ENCODE measurements at places on chromosomes 13 and 19.

- peak; percentile 3 for DNase-seq
Measured at GRCh38 chr19:44303976-44304568, 753 bp downstream of the ZNF235 start.

- DNase-seq: no peak
Measured at GRCh38 chr13:70390968-70391367, 282.7 kb upstream of the KLHL1 start.

DNA sequence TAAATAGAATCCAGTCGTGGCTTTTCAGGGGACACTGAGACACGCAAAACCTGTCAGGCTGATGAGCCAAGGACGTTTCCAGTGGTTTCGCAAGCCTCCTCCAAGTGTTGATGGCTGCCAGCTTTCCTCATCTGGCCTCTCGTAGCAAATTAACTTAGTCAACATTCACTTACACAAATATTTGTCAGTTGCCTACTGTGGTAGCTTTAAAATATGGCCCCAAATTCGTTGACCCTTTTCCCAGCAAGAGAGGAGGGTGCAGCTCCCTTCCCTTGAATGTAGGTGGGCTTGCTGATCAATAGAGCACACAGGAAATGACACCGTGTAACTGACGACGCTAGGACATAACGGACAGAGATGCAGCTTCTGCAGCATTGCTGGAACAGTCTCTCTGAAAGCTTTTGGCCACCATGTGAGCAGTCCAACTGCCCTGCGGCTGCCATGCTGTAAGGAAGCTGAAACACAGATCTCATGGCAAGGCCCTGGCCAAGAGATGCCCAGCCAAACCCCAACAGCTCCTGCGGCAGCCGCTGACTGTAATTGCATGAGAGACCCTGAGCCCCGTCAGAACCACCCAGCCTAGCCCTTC lies 5.5 kb upstream of the RANBP3 start:
- peak; percentile 25 for DNase-seq

DNA sequence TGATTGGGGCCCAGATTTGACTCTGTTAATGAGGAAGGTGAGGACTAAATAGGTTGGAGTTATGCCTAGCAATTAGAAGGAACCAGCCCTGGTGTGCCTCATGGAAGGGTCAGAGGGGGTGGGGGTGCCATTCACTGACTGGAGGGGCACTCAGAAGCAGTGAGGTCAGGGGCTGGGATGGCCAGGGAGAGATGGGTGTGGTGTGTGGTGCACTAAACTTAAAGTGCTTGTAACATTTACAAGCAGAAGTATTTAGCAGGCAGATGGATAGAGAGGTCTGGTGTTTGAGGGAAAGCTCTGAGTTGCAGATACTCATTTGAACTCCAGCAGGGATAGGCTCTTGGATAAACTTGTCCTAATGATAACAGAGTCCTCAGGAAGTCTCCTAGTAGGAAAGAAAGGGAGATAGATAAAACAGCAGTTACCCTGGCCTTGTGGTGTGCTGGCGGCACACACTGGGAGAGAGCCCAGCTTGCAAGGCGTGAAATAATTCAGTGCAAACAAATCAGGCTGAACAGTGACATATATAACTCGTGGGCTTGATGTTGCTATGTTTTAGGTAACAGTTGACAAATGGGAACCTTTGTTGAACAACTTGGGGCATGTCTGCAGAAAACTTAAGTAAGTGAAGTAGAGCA lies 20.0 kb upstream of the UPF3A start:
- no peak for DNase-seq

DNA sequence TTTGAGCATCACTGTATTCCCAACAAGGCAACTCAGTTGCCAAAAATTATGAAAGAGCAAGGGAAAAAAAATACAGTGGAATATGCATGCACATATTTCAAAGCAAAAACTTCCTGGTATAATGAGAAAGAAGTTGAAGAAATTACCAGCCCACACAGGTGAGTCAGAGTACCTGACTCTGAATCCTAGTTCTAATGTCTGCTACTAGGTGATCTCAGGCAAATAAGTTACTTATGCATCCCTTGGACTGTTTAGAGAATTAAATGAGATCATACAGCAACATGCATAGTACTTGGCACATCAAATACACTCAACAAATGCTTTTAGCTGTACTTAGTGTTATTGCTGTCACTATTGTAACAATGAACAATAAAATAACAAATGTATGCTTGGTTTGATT lies 144.9 kb downstream of the MIPEP start:
- DNase-seq: no peak

DNA sequence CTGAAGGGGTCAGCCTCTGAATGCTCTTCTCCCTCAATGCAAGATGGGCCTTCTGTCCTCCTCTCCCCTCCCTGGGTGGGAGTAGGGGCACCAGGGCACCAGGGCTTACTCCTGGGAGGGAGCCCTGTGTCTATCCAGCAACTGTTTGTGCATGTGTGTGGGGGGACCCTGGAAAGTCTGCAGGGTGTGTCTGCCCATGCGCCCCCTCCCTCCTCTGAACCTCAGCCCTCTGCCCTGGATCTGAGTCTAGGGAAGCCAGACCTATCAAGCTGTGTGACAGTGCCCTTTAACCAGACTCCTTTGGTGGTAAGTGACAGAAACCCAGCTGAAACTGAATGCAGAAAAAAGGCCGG lies 213.3 kb upstream of the ZNF536 start:
- no peak for DNase-seq

DNA sequence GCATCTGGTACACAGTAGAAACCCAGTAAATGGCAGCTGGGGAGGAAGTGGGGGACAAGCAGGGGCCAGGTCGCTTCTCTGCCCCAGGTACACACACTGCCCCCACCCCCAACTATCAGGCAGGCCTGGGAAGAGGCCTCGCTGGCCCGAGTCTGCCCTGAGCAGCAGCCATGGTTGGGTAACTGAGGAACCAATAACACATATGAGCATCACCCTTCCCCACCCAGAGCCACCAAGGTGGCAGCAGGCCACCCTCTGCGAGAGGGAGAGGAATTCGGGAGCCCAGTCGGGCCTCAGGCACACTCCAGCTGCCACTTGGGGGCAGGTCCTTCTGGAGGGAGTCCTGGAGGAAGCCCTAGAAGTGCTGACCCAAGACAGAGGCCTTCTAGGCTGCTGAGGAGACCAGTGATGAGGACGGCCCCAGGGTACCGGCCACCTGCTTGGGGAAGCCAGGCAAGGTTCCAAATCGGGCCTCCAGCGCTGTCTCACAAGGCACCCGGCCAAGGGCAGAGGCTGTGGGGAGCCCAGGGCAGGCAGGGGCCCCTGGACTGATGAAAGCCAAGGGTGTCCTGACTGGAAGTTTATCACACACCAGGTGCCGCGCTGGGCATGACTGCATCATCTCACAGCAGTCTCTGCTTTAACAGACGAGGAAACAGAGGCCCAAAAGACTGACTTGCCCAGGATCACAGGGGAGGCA lies 14.0 kb upstream of the KPTN start:
- DNase-seq: no peak

- DNase-seq: peak; percentile 81
Measured at GRCh38 chr19:55086730-55087541, 11.3 kb downstream of the EPS8L1 start.

- DNase-seq: peak; percentile 84
Measured at GRCh38 chr19:3142292-3142670, 6.4 kb downstream of the GNA15 start.

DNA sequence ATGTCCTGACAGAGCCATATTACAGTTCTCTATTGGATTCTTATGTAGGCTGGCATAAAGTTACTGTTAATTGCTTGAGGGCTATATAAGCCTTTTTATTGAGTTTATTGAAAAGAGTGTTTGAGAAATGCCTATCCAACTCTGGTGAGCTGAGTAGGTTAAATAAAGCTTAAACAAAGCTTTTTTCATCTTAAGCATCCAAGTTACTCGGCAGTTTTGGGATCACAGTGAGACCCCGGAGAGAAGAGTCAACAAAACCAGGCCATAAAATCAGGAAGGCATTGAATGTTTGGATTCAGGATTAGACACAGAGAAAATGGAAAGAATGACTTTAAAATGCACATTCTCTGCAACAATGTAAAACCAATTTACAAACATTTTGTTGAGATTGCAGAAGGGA lies 588.5 kb downstream of the DACH1 start:
- DNase-seq: no peak

- peak; percentile 63 for DNase-seq
Measured at GRCh38 chr19:47427241-47428176, 8.2 kb upstream of the MEIS3 start.

- no peak for DNase-seq
Measured at GRCh38 chr19:38125238-38125637, 98.8 kb downstream of the DPF1 start.

DNA sequence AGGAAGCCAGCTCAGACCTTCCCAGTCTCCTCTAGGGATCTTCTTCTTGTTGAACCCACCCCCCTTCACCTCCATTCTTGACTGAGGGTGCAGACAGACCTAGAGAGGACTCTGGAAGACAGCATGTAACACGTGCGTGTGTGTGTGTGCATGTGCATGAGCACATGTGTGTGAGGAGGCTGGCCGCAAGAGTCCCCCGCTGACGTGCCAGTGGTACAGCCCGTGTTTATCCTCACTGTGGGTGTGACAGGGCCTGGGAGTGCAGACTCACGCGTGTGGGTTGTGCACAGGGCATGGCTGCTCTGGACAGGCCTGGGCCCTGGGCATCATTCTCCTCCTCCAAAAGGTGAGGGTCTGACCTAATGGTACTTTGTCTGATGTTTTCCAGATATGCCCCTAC lies 26.3 kb downstream of the LYL1 start:
- DNase-seq: no peak

DNA sequence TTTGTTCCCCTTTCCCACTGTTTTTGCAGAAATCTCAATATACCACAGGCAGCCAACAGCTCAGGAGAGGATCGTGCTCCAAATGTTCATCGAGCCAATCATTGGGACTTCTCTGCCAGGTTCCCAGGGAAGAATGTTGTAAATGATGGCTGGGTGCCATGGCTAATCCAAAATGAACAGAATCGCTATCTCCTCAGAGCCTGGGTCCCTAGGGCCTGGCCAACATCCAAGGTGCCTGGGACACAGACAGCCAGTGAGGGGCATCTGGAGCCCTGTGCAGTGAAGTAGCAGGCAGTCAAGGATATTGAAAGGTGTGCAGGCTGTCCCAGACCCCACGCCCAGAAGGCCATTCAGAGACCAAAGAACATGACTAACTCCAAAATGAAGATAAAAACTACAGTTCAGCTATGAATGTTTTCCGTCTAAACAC lies 37.8 kb downstream of the BRD4 start:
- no peak for DNase-seq

DNA sequence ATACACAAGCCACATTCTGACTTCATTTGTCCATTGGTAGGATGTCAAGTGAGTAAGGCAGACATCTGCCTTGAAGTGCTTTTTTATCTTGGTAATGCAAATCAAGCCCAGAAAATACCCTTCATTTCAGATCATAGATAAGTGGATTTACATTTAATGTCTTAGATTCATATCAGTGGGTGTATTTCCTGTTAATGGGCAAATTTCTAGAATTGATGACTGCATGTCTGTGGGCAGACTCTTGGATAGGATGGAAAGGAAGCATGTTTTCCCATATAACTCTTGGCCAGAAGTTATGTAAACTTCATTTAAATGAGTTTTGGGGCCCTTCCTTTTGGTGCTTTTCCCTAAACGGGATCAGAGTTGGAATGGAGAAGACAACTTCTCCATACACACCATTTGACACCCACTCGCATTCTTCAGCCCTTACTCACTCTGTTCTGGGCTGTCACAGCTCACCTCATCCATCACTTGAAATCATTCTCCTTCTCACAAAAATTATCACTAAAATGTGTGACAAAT lies 154.6 kb downstream of the FLT1 start:
- peak; percentile 26 for DNase-seq

DNA sequence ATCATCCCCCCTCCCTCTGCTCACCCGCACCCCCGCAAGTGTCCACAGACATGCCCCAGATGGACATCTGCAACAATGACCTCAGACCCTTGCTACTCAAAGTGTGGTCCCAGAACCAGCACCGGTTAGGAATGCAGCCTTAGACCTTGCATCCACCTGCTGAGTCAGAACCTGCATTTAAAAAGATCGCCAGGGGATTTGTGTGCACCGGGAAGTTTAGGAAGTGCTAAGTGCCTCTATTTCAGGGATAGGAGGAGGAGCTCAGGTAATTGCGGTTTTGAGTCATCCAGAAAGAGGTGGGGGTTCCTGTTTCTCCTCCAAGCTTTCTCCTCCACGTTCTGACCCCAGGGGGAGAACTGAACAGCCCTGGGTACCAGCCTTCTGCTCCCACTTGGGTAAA lies 46.2 kb downstream of the CACNA1A start:
- no peak for DNase-seq

DNA sequence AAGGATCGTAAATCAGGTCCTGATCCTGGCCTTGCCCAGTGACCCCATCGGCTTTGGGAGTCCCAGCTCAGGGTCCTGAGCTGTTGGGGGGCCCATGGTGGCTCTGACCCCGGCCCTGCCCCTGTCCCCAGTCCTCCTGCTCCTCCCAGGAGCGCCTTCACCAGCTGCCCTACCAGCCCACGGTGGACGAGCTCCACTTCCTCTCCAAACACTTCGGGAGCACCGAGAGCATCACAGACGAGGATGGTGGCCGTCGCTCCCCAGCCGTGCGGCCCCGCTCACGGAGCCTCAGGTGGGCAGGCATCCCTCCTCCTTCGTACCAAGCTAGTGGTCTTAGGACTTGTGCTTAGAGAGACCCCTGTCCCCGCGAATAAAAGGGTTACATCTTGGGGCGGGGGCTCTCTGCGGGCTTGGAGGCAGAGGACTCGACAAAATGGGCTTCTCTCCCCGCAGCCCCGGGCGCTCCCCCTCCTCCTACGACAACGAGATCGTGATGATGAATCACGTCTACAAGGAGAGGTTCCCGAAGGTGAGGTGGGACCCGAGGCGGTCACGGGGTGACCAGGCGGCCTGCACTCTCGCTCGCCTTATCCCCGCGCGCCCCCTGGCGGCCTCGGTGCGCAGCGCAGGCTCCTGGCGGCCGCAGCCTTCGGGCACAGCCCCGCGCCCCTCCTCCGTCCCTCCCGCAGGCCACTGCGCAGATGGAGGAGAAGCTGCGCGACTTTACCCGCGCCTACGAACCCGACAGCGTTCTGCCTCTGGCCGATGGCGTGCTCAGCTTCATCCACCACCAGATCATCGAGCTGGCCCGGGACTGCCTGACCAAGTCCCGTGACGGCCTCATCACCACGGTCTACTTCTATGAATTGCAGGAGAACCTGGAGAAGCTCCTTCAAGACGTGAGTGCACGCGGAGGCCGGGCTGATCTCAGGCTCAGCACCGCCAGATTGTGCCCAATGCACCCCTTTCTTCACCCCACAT lies 9.1 kb downstream of the MAST1 start:
- DNase-seq: peak; percentile 88

DNA sequence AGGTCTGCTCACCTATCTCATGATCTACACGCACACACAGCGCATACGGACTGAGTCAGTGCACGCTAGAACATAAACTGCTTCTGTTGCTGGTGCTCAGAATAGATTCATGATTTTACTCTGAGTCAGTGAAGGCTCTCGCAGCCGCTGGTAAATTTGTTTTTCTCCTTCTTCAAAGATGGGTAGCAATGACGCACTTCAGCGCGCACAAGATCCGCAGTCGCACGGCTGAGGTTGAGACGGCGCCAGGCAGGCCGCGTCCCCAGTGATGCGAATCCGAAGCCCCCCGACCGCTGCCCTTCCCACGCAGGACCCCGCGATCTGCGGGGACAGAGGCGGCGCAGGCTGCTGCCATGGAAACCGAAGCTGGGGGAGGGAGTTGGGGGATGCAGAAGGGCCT lies 103.7 kb upstream of the USP29 start:
- DNase-seq: no peak

Measured in suppressor macrophage treated with lipopolysaccharide for 4 hours (primary cell).